ENCODE measurements at places on chromosomes 7 and 10.

DNA sequence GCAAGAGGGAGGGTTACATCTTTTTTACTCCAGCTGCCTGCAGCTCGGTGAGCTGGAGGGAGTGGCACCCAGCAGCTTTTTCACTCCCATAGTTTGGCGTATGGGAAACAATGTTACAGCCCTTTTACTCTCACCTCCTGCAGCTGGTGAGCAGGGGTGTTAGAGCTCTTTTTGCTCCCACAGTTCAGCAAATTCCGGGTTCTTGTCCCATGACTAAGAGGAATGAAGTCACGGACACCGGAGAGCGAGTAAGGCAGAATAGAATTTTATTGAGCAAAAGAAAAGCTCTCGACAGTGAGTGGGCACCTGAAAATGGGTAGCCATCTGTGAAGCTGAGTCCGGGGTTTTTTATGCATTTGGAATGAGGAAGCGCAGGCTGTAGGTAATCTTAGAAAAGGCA lies 446.6 kb downstream of the GFRA1 start:
- no peak for DNase-seq

- DNase-seq: no peak
Observed at GRCh38 chr10:115654961-115655360, 561.8 kb downstream of the ATRNL1 start.

DNA sequence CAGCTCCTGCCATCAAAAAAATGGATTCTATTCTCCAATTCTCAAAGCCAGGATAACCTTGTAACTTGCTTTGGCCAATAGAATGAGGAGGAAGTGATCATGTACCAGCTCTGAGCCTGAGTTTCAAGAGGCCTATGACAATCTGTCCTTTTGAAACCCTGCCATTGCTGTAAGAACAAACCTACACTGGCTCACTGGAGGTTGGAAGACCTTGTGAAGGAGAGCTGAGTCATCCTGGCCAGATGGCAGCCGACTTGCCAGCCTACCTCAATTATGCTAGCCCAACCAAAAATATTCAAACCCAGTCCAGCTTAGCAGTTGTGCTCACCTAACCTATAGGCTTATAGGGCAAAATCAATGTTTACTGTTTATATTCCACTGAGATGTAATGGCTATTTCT lies 93.0 kb downstream of the HGF start:
- no peak for DNase-seq

DNA sequence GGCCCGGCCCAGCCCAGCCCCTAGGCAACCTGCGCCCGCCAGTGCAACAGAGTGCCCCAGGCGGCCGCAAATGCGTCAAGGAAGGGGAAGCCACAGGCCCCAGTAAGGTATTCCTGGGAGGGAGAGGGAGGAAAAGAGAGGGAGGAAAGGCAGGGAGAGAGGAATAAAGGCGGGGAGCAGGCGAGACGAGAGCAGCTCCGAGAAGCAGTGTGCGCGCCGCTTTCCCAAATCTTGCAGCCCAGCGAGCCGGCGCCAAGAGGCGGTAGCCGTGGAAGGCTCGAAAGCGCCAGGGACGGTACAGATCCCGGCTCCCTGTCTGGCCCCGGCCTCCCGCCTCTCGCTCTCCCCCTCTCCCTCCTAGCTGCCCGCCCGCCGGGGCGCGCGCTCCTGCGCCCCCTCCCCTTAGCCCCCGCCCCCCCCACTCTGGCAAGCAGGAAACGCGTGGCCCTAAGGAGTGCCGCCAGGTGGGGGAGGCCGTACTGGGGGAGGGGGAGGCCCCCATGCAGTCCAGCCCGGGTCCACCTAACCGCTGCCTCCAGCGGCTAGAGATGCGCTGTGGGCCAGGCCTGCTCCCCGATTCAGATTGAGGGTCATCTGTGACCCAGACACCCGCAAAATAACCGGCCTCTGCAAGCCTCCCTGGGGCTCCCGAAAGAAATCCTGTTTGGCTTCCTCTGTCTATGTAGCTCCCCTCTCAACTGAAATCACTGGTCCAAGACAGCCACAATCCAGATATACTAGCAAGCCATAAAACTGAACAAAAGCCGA lies 4.3 kb downstream of the HOXA10 start:
- DNase-seq: no peak

DNA sequence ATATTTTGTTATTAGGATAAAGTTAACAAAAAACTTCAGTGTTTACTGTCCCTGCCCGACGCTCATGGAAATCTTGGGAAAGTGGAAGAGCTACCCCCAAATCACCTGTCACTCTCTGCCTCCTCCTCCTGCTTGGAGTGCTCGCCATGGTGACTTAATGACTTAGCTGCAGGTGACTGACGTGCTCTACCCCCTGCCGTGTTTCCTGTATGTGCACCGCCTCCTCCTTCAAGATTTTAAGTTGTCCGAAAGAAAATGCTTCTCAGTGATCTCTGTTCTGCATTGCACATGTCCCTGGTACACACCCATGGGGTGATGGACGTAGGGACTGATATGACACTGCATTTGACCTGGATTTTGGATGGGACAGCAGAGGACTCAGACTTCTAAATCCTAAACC lies 338.8 kb upstream of the SHH start:
- no peak for DNase-seq

- no peak for DNase-seq
Observed at GRCh38 chr7:156579566-156579965, 61.0 kb upstream of the RNF32 start.

- DNase-seq: no peak
Observed at GRCh38 chr10:132308587-132309470, 1.1 kb upstream of the STK32C start.

DNA sequence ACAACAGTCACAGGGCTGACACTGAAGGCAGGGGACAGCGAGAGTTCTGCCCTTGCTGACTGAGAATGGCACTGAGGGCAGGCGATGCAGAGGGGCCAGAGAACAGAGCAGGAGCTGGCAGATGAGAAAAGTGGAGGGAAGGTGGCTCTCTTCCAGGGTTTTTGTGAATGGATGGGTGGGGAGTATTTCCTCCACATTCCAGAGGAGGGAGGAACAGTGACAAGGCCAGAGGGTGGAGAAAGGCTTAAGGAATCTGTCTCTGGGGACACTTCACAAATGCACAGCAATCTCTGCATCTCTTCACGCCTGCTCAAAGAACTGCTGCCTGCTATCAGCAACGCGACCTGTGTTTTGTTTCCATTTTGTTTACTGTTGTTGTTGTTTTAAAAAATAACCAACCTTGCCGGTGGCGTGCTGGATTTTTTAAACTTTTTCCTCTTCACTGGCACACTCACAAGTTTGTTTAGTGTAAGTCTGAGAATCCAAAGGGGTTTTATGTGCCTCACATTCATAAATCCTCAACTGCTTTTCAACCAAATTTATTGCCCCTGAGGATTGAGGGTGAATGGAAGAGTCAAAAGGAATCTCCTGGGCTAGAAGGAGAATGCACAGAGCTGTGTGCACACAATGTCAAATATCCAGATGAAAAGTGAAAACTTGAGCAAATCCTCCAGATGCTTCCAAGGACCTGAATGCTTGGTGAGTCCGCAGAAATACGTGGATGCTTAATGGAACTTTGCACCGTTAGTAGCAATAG lies 129.3 kb downstream of the GLI3 start:
- DNase-seq: no peak

DNA sequence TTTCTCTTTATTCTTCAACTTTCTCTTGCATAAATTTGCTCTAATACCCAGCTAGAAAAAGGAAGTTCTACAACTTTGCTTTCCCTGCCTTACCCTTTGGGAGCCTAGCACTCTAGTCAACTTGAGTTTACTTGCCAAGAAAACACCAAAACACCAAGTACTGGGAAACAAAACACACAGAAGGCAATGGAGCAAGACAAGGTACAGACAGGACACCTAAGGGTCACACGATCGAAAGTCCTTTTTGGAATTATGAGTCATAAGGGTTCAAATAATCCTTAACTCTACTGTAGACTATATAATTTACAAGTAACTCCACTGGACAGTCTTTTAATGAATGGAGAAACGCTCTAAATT lies 42.6 kb upstream of the ANAPC16 start:
- no peak for DNase-seq
